ENCODE measurements at places on chromosomes 5 and 9.

GRCh38 chr9:97697837-97698236, 697 bp upstream of the XPA start:
- DNase-seq: no peak

DNA sequence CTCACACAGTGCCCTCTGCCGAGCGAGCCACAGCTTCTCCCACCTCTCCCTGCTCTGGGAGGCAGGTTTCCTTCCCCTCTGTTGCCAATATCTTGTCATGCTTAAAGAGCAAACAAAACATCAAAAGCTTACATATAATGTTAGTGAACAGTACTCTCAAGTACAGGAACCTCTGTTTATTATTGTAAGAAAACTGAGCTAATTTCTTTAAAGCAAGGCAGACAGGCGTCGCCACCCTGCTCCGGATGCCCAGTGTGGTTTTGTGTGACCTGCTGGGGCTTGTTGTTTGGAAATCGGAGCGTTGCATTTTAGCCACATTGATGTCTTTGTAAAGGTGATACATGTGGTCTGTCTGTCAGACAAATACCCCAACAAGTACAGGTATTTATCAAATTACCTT, 401.4 kb upstream of the IRX1 start:
- no peak for DNase-seq

- no peak for DNase-seq
These were observed 22.9 kb downstream of the PROP1 start for GRCh38 chr5:177973066-177973635.

GRCh38 chr9:132840980-132841379, 37.1 kb downstream of the AK8 start:
- DNase-seq: no peak

DNA sequence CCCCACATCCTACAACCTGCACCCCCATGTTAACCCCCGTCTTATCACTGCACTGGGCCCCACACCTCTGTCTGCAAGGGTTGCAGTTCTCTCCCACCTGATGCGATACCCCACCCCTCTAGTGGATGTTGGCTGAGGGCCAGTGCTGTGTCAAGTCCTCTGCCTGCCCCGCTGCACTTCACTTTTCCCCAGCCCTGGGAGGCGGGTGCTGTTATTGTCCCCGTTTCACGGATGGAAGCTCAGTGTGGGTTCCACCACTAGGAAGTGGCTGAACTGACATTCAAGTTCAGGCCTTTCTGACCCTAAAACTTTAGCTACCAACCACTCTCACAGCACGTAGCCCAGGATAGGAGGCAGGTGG, 3.5 kb downstream of the SNCB start:
- DNase-seq: no peak

GRCh38 chr5:124172389-124173003, 573.9 kb downstream of the ZNF608 start:
- no peak for DNase-seq

- no peak for DNase-seq
These were observed 2.2 kb downstream of the PAX5 start for GRCh38 chr9:37031902-37032301.

- DNase-seq: no peak
These were observed 2.5 kb downstream of the TJP2 start for GRCh38 chr9:69176471-69177171.

GRCh38 chr5:17203329-17204132, 13.9 kb upstream of the BASP1 start:
- peak; percentile 66 for DNase-seq

- DNase-seq: no peak
These were observed 116.7 kb downstream of the NR6A1 start for GRCh38 chr9:124654431-124654830.

- DNase-seq: peak; percentile 56
These were observed 229.7 kb upstream of the IRX4 start for GRCh38 chr5:2112173-2113025.

- no peak for DNase-seq
These were observed 41.7 kb upstream of the GABRP start for GRCh38 chr5:170741801-170742200.

Data from NCI-H2081 treated with DMSO at 0.1 percent for 48 hours (cell line).